ENCODE measurements at places on chromosomes 3 and 15.

DNA sequence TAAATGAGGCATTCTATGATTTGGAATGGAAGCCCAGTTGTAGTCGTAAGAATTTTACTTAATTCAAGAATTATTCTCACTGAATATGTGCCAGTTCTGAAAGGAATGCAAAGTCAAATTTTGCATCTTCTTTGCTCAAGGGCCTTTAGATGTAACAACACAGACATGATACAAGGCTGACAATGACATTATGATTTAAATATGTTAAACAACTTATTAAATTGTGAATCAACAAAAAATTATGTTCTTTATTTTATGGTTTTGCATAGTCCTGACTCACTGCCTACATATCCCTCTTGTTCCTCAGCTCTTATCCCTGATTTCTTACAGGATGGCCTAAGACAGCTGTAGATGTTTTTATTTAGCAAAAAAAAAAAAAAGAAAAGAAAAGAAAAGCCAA is 170.9 kb upstream of the NR2E3 start:
- DNase-seq: peak; percentile 20

- DNase-seq: no peak
These were observed 17.8 kb downstream of the ITGA11 start for GRCh38 chr15:68414206-68414555.

GRCh38 chr15:60766391-60767128 is 287.6 kb upstream of the ICE2 start:
- no peak for DNase-seq

DNA sequence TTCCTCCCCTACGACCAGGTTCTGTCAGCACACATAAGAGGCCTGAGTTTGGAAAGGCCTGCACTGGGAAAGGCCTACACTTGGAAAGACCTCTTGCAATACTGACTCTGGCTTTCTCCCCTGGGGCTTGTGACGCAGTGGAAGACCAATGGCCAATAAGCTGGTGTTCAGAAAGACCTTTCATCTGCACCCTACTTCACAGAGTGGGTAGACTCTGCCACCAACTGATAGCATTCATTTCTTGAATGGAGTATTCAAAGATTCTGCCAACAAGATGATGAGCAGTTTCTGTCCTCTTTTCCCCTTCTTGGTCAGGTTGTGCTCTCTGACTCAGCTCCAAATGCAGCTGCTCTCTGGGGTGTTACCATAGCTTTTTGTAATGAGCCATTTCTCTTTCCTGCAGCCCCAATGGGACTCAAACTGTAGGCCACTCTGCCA is 48.8 kb downstream of the TIPARP start:
- peak; percentile 18 for DNase-seq

DNA sequence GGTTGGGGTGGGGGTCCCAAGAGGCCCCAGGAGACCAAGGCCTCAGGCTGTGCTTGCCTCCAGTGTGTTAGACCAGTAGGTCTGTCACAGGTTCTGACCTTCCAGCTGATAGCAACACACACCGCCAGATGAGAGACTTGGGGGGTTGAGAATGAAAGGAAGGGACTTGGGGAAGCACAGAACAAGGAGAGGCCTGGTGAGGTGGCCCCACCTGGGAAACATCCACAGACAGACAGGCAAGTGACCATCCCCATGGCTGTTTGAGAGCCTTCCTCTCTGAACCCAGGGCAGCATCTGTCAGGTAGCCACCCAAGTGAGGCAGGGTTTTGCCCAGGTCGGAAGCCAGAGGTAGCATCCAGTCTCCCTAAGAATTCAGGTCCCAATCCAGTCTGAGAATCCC is 35.0 kb upstream of the VPS8 start:
- DNase-seq: no peak

DNA sequence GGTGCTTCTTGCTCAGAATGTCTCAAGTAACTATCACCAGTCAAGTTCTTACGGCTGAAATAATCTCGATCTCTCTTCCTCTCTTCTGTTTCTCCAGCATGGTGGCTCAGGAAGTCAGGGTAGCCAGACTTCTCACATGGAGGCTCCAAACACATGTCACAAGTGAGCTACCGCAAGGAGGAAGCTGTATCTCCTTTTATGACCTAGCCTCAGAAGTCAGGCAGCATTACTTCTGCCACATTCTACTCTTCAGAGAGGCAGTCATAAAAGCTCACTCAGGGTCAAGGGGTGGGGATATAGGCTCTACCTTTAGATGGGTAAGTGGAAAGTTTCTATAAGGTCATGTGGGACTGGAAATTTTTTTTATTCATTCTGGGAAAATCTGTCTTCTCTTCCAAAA is 86.6 kb upstream of the NEO1 start:
- no peak for DNase-seq

GRCh38 chr3:159856590-159857104 is 132.0 kb upstream of the IL12A start:
- DNase-seq: no peak

GRCh38 chr3:71372911-71373637 is 210.5 kb downstream of the FOXP1 start:
- DNase-seq: no peak

Measured in GM03348 (cell line).